ENCODE measurements at places on chromosomes 16 and 17.

- DNase-seq, result no peak
Measured at GRCh38 chr17:40622509-40622928, 25.1 kb downstream of the SMARCE1 start.

GRCh38 chr17:62637809-62638208, 10.3 kb downstream of the MRC2 start:
- DNase-seq, result no peak

DNA sequence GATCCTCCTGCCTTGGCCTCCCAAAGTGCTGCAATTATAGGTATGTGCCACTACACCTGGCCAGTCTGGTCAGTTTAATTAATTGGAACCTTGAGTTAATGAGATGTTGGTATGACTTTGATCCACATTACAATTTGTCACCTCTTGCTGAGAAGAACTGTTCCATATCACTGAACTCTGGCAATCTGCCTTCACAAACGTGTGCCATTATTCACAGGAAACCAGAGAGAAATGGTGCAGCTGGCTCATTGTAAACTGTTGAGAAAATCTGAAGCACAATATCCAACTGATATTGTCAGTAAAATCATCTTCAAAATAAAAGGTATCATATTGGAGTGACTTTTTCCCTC, 39.3 kb upstream of the YPEL2 start:
- peak; percentile 50 for DNase-seq

GRCh38 chr16:17358846-17359245, 111.9 kb downstream of the XYLT1 start:
- no peak for DNase-seq

DNA sequence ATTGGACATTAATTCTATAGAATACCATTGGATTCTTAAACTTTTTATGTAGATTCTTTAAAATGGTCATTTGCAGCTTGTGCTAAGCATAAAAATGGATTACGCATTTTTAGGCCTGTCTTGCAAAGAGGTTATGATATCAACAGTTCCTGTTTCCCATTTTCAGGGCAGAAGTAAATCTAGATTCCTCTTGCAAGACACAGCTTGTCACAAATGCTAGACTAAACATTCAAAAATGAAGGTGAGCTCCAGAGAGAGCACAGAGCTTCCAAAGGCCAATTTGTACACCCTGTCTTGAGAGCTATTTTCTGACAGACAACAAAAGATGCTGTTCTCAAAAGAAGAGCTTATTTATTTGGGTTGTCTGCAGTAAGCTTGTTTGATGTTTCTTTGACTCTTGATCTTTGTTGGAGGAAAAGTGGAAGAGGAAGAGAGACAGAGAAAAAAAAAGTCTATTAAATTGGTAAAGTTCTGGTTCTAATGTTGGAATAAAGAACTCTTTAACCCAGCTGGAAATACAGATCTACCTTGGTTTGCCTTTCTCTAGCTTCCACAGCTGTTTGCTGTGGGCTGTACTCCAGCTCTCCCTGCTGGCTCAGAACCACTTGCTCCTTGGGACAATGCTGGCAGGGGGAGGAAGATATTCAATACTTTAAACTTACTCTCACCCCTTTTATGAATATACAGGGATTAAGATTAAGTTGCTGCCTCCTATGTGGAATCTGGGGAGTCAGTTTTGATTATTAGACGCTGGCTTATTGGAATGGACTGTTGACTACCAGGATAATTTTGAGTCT, 651.8 kb downstream of the CDH11 start:
- no peak for DNase-seq

- DNase-seq, result no peak
Measured at GRCh38 chr16:48110982-48111381, 44.8 kb downstream of the ABCC12 start.

GRCh38 chr17:76009969-76010661, 9.5 kb downstream of the CDK3 start:
- DNase-seq, result no peak

Data from dermis microvascular lymphatic vessel endothelial cell (primary cell).